ENCODE measurements at places on chromosomes 4 and X.

DNA sequence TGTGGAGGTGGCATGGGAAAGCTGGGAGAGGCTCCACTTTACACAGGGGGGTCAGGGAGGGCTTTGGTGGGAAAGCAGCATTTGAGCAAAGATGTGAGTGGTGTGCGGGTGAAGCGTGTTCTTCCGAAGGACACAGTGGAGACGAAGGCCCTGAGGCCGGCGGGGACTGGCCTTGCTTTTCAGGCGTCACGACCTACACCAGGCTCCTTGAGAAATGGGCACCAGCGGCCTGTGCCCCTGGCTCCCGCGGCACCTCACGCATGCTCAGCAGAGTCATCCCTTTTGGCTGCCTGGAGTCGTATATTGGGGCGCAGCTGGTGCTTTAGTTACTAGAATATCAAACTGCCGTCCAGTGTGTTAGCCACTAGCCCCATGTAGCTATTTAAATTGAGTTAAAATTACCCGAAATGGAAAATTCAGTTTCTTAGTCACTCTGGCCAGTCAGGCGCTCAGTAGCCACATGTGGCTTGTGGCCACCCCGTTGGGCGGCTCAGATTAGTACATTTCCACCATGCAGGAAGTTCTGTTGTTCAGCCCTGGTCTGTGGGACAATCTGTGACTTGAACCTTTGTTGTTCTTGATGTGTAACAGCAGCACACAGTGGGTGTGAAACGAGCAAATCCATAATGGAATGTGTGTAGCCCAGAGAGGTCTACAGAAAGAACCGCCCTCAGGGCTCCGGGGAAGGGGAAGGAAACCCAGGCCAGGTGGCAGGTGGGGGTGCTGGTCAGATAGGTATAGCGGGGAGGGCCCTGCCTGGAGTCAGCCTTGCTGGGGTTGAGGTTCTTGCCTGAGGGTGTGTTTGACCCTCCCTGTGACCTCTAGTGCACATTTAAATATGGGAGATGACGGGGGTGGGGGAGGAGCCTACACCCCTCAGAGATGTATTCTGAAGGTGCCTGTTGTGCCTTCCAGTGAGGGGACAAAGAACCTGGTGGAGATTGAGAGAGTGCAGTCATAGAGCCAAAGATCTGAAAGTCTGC lies 30.4 kb downstream of the TBC1D14 start:
- DNase-seq, result no peak

DNA sequence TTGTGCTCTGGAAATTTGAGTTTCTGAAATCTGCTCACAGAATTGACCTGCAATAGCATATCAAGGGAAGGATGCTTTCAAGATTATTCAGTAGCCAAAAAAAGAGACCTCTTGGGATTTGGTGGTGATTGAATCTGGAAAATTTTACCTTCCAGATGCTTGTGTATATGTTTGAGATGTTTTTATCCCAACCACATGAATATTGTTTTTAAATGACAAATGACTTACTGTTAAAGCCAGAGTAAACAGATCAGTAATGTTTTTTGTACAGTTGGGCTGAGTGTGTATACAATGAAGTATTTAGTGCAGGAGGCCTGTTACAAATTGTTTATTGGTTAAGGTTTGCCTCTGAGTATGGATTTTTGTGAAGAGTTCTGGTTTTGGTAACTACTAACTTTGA lies 126.5 kb downstream of the CBR4 start:
- no peak for DNase-seq

GRCh38 chr4:47287735-47288134 lies 175.8 kb downstream of the COMMD8 start:
- DNase-seq, result no peak

- no peak for DNase-seq
These were observed 28.5 kb upstream of the TEX13C start for GRCh38 chrX:125291124-125291523.

DNA sequence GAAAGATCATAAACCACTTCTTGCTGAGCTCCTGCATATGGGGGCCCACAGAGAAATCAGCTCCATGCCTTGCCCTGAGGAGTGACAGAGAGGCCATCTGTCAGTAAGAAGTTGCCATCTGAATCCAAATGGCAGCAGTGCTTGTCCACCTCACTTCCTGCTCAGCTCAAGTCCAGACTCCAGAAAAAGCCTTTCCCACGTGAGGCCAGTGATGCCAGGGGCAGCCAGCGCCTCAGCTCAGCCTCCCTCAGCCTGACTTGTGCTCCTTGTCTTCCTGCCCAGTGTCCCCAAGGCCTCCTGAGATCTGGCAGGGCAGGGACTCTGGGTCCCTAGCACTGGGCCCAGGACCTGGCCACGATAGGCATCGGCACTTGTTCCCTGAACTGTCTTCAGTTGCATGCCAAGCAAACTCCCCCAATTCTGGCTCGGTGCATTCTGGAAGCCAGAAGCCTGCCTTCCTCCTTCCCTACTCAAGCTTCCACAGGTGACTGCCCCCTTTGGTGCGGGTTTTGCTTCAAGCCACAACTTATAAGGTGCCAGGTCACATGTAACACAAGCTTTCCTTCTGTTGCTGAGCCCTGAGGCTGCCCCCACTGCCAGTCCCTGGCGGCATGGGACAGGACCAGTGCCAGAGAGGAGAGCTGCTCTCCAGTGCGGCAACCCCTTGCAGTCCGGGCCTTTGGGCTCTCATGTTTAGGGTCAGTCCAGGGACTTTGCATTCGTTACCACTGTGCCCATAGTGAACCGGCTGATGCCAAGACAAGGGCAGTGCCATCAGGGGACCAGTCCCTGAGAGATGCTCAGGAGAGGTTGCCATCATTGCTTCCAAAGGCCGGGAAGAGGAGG lies 2.2 kb downstream of the ZNF185 start:
- DNase-seq, result no peak

- no peak for DNase-seq
These were observed 1.7 kb downstream of the NUDT10 start for GRCh38 chrX:51334276-51334675.

DNA sequence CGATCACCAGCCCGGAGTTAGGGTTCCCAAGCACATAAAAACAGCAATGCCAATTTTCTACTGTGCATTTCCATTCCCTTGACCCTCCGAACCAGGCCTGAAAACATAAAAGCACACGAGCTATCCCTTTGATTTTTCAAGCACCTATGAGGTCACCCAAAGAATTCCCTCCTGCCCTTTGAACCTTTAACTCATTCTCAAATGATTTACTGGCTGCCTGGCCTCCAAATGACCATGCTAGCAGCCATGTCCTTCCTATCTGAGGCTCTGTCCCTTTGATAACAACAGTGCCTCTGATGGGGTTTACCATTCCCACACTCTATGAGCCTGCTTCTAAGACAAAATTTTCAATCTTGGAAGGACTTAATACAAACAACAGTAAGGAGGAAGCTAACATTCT lies 15.2 kb downstream of the SHROOM4 start:
- no peak for DNase-seq

DNA sequence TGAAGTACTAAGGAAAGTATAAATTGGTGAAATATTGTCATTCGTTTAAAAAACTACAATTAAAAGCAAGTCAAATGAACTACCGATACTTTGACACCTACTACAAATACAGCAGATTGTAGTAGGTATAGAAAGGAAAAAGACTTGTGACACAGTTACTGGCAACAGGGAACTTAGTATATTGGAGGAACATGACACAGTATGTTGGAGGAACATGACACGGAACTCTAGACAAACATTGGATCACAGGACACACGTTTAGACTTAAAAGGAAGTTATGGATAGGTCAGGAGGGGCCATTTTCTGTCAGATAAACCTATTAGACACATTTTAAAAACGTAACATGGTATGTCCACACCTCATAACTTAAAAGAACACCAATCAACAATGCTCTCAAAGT lies 132.5 kb downstream of the APBB2 start:
- DNase-seq, result no peak

- peak; percentile 4 for DNase-seq
These were observed 315.9 kb downstream of the MAPK10 start for GRCh38 chr4:86043755-86044592.

GRCh38 chrX:80578517-80579105 lies 158.4 kb downstream of the TENT5D start:
- peak; percentile 18 for DNase-seq

DNA sequence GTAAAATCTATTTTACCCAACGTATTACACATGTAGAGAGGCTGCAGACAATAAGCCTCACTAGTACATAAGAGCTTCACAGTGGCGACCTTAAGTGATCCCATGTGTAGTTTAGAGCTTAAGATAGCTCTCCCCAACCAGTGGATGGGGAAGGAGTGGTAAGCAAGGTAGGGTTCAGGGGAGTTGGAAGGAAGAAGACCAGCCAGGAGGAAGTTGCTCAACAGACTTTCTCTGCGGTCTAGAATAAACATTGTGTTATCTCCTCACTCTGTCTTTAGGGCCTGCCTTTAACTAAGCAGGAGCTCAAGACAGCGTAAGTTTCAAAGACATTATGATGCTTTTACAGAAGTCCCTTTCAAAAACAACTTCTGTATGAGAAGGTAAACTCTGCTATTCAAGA lies 16.8 kb downstream of the MEPE start:
- DNase-seq, result no peak

GRCh38 chr4:8048856-8049676 lies 109.4 kb upstream of the AFAP1 start:
- DNase-seq, result no peak

- DNase-seq, result no peak
These were observed 8.5 kb upstream of the PPEF1 start for GRCh38 chrX:18698737-18699650.

- DNase-seq, result no peak
These were observed 7.5 kb upstream of the BMP2K start for GRCh38 chr4:78768452-78769180.

- no peak for DNase-seq
These were observed 238.9 kb downstream of the MAML3 start for GRCh38 chr4:139915037-139915436.

DNA sequence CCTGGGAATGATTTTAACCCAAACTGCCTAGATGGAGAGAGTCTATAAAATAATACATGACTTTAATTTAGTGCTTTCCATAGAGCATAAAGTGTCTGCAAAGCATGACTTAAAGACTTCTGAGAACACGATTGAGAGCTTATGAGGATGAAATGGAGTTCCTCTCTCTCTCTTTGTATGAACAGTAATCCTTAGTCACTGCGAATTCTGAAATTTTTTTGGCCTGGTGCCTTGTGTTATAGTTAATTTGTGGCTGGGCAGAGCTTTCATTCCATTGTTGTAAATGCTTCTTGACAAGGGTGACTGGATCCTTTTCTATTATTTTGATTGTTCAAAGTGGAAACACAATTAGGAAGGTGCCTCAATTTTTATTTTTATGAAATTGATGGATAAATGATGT lies 179.5 kb downstream of the CEP135 start:
- no peak for DNase-seq

- no peak for DNase-seq
These were observed 281.4 kb downstream of the ZIC3 start for GRCh38 chrX:137847376-137847775.

- DNase-seq, result no peak
These were observed 17.2 kb downstream of the XPNPEP2 start for GRCh38 chrX:129755779-129756650.

DNA sequence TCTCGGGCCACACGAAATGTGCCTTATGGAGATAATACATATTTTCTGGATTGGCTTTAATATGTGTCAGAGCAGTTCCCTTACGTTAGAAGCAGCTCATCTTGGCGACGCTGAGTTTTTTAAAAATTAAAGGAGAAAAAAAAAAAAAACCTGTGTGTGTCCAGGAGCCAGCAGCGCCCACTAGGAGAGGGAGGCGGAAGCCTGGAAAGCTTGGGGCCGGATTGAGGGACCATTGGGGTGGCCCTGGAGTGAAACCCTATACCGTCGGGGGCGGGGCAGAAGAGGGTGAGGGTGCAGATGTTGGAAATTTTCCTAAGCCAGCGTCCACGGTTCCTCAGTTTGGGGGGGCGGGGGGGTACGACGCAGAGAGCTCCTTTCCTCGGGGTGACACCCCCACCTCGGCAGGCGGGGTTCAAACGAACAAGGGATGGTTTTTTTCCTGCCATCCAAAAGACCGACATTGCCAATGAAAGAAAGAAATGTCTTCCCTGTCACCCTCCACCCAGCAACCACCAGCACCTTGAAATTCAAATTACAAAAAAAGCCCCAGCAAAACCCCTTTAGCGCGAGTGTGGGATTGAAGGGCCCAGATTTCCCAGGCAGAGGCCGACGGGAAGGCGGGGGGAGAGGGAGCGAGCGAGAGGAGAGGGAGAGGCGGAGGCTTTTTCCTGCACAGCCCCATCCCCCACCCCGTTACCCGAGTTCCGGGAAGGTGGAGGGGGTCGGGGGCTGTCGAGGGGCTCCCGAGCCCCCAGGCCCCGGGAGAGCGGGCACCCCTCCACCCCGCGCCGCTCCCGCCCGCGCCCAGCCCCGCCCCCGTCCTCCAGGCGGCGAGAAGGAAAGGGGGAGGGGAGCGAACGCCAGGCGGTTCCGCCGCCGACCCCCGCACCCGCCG lies 859 bp downstream of the SMARCA1 start:
- no peak for DNase-seq

GRCh38 chrX:41604766-41605543 lies 83.8 kb upstream of the GPR34 start:
- DNase-seq, result no peak

- no peak for DNase-seq
These were observed 20.7 kb downstream of the QDPR start for GRCh38 chr4:17491196-17491595.

- DNase-seq, result no peak
These were observed 111.6 kb upstream of the PTPN13 start for GRCh38 chr4:86482306-86483172.

GRCh38 chrX:47611926-47612325 lies 7.7 kb downstream of the SYN1 start:
- DNase-seq, result no peak

DNA sequence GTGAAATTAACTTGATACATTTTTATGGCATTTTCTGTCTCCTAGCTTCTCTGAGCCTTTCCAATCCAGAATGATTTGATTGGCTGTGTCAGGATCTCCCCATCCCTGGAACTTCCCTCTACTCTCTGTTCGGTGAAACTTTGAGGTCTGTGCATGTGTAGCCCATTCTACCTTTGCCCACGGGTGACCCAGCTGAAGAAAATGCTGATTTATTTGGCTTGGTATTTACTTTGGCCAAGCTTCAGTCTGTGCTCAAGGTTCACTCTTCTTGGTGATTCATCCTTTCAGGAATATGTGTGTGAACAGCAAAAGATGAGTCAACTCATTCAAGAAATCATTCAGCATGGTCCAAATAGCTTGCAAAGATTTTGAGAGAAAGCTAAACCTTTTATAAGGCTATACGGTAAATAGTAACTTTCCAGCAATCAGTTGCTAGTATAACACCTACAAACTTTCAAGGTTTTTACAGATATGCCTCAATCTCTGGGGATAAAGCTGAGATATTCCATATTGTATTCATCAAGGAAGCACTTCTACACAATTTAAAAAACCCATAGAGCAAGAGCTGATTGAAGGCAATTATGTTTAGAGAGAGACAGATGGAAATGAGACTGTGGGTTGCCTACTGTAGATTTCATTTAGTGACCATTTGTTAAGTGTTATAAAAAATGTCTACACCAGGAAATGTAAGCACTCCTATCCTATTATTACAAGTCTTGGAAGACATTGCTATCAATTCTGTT lies 233.9 kb upstream of the CXXC4 start:
- no peak for DNase-seq

DNA sequence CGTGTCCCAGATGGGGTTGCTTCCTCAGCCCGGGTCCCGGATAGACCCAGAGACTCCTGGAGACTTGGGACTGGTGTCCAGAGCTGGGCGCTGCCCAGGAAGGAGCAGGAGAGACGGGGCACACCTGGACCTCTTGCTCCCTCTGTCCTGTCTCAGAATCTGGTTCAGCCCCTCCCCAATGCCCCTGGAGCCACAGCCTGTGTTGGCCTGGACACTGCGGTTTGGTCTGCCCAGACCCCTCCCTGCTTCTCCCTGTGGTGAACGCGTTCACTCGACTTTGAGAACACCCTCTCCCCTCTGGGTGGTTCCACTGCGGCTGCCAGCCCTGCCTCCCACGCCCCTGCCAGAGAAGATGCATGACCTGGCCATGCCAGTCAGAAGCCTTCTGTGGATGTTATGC lies 111.1 kb downstream of the HMX1 start:
- no peak for DNase-seq

Data from naive thymus-derived CD4-positive, alpha-beta T cell (primary cell).